ENCODE measurements at places on chromosomes 1 and 21.

DNA sequence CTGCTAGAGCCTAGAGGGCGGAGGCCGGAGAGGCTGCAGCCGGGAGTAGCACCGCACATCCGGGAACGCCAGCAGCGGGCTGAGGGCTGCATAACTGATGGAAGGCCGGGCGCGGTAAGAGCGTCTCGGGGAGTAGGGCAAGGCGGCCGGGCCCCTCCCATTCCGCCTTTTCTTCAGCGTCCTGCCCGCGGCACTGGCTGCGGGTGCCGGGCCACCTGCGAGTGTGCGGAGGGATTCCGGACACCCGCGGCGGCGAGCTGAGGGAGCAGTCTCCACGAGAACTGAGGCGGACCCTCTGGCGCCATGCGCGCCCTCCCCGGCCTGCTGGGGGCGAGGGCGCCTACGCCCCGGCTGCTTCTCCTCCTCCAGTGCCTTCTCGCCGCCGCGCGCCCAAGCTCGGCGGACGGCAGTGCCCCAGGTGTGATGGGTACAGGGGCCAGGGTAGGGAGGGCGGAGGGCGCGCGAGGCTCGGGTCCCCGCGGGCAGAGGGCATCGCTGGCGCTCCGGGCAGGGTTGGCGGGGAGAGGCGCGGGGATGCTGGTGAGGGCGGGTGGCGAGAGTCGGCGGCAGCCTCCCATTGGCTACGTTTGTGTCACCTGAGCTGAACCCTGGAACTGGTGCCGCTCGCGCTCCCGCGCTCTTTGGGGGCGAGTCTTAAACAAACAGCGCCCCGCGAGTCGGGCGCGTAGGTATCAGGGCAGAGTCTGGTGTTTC, 334.4 kb downstream of the SRGAP2C start:
- peak; percentile 89 for DNase-seq

DNA sequence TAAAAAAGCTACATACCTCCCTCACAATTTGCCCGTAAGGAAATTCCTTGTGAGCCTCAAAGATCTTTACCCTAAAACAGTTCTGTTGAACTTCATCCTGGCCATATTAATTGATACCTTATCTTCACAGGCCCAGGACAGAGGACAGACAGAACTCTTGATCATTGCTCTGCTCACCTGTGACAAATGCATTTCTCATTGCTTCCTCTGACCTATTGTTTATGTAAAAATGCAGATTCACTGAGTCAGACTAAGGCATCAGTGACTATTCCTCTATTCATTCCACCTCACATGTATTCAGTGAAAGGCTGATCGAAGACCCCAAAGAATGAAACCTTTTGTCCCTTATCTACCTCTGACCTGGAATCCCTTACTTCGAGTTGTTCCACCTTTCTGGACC, 61.0 kb downstream of the BACH1 start:
- DNase-seq, result no peak

- no peak for DNase-seq
Observed at GRCh38 chr1:112296908-112297307, 99.1 kb upstream of the CTTNBP2NL start.

DNA sequence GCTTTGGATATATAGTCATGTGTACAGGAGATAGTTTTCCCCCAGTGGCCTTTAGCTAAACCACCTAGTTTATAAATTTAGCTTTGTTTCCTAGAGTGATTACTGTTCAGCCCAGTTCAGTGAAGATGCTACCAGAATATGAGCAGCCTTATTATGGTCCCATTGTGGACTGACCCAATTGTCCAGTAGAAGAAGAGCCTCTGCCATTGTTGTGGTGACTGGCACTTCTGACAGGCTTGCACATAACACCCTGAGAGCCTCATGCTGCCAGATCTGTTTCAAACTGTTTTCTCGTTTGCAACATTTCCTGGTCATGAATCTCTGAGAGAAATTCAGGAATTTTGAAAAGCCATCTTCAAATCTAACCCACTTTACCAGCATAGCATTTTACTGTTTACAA, 20.6 kb downstream of the KPNA6 start:
- DNase-seq, result no peak

DNA sequence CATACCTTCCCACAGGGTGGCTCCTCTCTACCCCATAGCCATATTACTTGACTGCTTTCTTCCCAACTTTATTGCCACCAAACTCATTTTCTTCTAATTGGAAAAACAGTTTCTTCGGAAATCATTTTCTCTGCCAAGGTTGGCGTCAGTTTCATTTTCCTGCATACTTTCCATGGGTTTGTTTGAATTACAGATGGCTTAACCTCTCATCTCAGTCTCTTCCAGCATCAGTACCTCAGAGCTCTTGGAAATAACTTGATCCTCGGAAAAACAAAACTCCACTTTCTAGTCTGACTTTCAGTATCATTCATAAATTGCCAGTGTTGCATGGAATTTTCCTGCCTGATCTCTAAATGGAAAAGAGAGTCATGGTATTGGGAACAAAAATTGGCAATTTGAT, 20.3 kb upstream of the PRDM2 start:
- no peak for DNase-seq

DNA sequence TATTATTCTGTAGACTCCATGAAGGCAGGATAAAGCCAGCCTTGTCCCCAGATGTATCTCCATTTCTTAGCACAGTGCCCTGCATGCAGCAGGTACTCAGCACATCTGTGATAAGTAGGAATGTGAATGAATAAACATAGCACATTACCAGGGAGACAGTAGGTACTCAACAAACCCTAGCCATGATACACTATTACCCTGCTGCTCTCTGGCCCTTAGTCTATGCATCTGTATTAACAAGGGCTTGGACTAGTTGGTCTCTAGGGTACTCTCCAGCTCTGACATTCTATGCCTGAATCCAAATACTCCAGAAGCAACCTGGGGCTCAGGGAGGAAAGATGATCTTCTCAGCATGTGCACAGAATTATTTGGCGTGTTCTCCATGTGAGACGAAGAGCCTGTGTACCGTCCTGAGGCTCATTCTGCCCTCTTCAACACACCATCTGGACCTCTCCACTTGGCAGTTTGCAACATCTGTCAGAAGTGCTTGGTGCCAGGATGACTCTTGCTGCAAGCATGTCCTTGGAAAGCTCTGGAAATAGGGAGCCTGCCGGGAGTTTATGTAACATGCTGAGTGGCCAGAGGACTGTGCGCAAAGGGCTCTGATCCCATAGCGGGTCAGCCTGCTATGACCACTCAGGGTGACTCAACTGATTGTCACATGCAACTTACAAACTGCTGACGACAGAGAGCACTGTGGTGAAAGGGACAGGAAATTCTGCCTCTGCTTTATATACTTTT, 228.2 kb upstream of the USP24 start:
- DNase-seq, result no peak

GRCh38 chr1:155081472-155082300, 3.0 kb downstream of the EFNA3 start:
- peak; percentile 42 for DNase-seq

DNA sequence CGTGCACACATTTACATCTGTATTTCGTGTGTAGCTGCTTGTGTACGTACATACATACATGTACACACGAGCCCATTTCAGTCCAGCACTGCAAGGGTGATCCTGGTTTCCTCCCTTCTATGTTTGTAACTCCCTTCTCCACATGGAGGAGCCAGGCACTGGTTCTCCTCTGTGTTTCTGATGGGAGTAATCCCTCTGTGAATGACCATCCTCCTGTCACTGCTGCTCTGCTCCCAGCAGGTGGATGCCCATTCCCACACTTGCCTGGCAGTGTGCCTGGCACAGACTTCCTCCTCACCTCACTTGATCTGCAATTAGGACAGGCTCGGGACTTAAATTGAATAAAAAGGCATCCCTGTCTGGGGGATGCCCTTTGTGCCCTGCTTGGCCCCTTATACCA, 37.1 kb downstream of the TRAPPC10 start:
- no peak for DNase-seq

- no peak for DNase-seq
Observed at GRCh38 chr21:33229099-33229783, 497 bp upstream of the IFNAR2 start.

DNA sequence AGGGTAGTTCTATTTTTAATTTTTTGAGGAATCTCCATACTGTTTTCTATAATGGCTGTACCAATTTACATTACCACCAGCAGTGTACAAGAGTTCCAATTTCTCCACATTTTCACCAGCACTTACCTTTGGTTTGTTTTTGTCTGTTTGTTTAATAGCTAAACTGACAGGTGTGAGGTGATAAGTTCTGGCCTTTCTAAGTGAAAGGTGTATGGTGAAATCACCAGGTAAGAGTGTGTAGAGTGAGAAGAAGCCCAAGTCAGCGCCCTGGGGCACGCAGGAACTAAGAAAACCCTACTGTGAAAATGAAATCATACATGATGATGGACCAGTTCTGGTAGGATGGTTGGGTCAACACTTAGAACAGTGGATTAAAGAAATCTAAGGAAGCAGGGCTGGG, 34.5 kb downstream of the BTG3 start:
- DNase-seq, result no peak

GRCh38 chr1:243950166-243950565, 100.1 kb upstream of the AKT3 start:
- no peak for DNase-seq

- no peak for DNase-seq
Observed at GRCh38 chr1:66497910-66498309, 36.0 kb upstream of the SGIP1 start.

DNA sequence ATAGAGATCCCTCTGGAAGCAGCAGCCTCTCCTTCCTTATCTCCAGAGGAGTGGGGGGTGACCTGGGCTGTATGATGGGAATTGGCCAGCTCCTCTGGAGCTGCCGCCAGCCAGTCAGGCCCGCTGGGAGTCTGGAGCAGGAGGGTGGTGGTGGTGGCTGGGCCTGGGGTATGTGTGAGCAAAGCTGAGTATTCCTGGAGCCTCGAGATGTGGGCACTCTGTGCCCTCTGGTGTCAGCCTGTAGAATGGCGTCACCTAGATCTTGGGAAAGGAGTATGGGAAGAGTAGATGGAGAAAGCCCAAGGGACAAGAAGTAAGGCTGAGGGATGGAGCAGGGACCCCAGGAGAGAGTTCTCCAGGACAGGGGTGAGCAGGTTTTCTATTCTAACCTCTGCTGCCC, 16.0 kb downstream of the VANGL2 start:
- DNase-seq, result no peak

DNA sequence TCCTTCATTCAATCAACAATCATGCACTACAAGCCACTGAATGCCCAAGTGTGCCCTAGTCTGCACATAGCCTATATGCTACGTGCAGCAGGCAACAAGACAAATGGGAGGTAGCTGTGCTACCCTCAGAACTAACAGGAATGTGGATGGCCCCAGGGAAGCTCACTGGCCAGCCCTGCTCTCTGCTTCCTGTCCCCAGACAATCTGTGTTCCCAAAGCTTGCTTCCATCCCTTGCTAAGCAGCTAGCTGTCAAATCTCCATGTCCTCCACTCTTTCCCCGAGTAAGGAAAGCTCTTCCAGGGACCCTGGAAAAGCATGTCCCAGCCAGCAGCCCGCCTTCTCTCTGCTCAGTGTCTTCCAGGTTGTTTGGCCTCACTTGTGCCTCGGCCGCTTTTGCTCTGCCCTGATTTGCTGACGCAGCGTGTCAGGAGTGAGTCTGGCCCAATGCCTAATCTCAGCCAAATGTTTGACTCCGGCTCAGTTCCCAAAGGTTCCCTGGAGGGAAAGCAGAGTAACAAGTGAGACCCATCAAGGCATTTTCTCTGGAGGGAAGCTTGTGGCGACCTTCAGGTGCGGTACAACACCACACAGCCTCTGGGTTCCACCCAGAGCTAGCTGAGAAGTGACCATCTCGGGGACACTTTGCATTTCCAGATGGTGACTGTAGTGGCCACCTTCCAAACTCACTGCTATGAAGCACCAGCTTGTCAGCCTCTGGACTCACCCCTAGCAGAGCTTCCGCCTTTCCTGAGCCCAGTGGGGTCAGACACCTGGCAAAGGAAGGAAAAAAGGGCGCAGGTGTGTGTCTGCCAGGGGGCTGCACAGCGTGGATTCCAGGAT, 243.4 kb downstream of the RHOU start:
- DNase-seq, result no peak

DNA sequence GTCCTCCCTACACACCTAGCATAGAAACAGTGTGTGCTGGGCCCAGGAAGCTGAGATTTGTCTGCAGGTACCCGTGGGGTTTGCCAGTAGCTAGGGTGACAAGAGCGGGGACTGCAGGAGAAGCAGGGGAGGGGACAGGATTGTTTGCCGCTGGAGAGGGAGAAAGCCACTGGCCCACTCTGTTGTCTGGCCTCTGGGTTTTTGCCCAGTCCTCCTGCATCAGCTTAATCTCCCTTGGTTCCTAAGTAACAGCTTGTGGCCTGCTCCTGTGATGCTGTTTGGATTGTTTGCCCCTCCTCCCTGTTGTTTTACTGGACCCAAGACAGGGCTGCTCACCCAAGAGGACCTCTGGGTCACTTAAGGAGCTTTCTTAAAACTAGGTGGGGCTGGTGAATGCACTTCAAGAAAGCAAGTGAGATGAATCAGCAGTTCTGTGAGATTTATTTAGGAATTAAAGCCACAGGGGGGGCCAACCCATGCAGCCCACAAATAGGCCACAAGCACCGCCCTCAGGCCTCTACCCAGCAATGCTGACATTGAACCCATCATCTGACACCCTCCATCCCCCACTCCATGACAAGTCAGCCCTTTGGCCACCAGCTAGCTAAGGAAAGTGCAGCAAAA, 142.8 kb downstream of the ZZZ3 start:
- no peak for DNase-seq

DNA sequence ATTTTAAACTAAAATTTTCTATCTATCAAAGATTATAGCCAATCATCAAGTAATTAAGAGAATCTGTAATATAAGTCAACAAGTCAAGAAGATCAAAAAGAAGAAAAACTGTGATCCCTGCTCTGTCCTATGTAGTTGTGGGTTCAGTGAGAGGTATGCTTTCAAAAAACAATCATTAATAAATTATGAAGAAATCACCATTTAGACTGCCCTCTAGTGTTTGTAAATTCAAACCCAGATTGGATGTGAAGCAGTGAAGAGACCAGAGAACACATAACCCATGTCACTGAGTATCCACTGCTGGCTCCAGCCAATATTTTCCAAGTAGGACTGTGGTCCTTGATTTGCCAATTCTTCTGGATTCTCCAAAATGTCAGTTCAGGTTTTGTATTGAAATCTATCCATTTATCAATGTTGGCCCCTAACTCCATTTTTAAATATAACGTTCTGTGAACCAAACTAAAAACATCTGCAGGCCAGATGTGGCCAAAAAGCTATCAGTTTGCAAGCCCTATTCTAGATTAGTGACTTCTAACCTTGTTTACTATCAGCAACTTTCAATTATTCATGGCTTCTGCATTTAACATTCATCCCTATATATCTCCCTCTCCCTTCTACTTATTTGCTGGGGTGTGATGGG, 467.5 kb upstream of the CXADR start:
- no peak for DNase-seq

- DNase-seq, result no peak
Observed at GRCh38 chr21:29689753-29690152, 250.0 kb downstream of the GRIK1 start.

- no peak for DNase-seq
Observed at GRCh38 chr1:184158896-184159681, 107.6 kb downstream of the TSEN15 start.

- DNase-seq, result no peak
Observed at GRCh38 chr1:7339953-7340352, 431.1 kb upstream of the VAMP3 start.

GRCh38 chr1:26286064-26286416, 6.2 kb downstream of the SH3BGRL3 start:
- no peak for DNase-seq

GRCh38 chr21:46486481-46487126, 27.9 kb downstream of the DIP2A start:
- DNase-seq, result no peak

- no peak for DNase-seq
Observed at GRCh38 chr1:165381745-165382505, 25.4 kb upstream of the LMX1A start.

GRCh38 chr1:39469150-39469549, 22.3 kb upstream of the BMP8A start:
- DNase-seq, result no peak

Data from CD4-positive, alpha-beta T cell treated with Interleukin-17A for 1 hour (primary cell).